ENCODE measurements at places on chromosomes 2 and 18.
A peak's percentile ranks its signal among the peaks of the same experiment; 100 is the strongest.

GRCh38 chr18:48167897-48168253 lies 237.4 kb upstream of the SMAD2 start:
- no peak for DNase-seq

- DNase-seq = no peak
Observed at GRCh38 chr2:231357931-231358330, 37.6 kb upstream of the B3GNT7 start.

DNA sequence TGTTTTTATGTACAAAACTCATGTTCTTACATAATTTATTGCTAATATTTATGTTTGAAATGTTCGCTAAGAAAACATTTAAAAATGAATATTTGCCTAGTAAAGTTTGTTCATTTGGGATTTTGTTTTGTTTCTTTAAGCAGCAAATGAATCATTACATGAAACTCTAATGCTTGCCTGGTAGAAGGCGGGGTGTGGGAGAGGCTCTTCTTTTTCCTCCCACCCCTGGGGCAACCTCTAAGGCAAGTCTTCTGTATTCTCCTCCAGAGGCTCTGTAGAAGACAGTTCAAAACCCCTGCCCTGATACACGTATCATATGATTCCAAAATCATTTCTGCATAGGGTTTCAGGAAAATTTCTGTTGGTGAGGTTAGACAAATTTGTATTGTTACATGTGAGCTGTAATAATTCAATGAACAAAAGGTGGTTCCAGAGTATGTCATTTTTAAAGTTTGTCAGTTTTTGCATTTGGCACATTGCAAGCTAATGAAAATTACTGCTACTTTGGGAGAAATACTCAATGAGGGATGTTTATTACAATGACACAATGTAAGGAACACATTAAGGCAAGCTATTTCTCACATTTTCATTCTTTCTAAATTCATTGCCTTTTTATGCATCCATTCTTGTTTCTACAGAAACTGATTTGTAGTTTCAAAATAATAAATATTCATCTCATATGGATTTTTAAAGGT lies 302.3 kb upstream of the UBE2E3 start:
- no peak for DNase-seq

DNA sequence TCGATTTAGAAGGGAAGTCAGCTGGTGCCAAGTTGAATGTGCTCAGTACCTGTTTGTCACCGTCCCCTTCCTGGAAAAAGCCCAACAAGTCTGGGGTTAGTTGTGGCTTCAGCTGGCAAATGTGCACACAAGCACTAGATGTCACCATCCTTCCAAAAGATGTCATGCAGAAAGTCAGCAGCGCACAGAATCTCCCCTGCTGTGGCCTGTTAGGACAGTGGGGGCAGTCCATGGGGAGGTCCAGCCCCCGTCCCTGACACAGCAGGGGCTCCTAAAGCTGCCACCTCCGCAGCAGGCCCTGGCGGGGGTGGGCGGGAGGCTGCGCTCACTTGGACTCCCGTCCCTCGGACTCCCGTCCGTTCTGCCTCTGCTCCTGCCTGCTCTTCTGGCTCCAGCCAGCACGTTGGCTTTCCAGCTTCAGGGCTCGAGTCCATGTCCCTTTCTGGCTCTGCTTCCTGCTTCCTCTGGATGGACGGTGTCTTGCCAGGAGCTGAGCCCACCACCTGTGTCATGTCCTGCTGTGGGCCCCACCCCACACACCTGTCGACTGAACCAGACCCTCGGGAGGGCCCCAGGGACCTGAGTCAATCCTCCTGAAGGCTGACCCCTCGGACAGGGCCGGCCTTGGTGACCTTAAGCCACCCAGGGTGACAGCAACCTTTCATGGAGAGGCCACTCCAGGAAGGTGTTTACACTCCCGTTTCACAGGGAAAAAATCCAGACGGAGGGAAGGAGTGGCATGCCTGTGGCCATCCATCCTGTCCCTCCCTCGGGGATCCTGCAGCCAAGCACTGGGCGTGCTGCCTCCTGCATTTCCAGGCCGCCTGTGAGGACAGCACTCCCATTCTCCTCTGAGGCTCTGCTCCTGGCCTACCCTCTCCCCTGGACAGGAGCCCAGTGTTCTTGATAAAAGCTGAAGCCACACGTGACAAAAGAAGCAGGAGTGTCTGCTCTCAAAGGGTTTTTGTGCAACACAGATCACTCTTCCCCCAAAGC lies 8.5 kb downstream of the RAB17 start:
- peak; percentile 86 for DNase-seq

GRCh38 chr18:70411307-70411706 lies 122.5 kb downstream of the SOCS6 start:
- no peak for DNase-seq

GRCh38 chr2:60524874-60525273 lies 28.6 kb downstream of the BCL11A start:
- DNase-seq = no peak

DNA sequence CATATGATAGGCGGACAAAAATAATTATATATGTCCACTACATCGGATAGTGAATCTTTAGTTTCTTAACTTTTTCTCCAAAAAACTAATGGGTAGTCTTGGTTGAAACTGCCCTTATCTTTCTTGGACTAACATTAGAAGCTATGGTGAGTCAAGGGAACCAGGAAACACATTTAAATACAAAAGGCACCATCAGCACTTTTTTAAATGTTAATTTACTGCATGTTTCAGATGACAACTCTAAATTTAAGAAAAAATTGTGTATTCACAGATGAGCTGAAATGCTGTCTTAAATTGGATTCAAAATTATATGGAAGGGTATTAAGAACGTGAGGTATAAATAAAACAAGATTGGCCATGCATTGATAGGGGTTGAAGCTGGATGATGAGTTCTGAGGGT lies 75.6 kb upstream of the CERS6 start:
- no peak for DNase-seq

GRCh38 chr2:46493971-46494250 lies 14.5 kb downstream of the TMEM247 start:
- DNase-seq = no peak

- no peak for DNase-seq
Observed at GRCh38 chr2:113376913-113377445, 60.5 kb upstream of the ZNG1B start.

- no peak for DNase-seq
Observed at GRCh38 chr2:109102588-109103233, 26.3 kb upstream of the SH3RF3 start.

DNA sequence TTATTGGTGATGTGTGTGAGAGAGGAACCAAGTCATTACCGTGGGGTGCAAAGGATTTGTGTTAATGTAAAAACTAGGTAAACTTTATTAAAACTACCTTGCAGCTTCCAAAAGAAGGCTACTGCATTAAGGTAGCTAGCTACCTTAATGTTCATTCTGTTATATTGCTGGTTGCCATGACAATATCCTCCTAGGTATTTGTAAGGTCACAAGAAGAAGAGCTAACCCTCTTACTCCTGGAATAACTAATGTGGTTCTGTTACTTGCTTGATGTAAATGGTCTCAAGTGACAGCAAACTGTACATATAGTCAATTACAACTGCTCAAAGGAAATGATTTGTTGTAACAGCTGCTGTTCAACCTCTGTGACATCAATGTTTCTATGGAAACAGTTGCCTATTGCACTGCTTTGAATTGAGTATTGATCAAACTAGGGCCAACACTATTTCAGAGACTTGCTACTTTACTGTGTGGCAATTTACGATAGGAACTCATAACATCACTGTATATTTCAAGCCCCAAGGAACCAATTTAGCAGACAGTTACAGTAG lies 319.8 kb upstream of the HNRNPA3 start:
- no peak for DNase-seq

DNA sequence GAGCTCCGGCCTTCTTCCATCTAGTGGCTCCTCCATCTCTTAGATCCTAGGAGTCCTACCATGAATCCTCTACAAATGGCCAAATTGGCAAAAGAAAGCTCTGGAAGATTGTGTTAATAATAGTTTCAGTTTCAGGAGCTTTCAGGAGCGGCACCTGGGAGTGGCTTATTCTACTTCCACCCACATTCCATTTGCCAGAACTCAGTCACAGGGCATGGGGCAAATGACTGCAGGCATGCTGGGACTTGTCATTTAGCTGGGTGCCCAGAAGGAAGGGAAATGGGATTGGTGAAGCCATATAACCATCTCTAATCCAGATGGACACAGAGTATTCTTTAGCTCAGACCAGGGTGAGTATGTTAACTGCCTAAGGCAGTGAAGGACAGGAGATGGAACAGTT lies 3.6 kb upstream of the LRATD1 start:
- no peak for DNase-seq

- DNase-seq = peak; percentile 22
Observed at GRCh38 chr2:65075605-65076344, 19.6 kb downstream of the CEP68 start.

- no peak for DNase-seq
Observed at GRCh38 chr2:37869304-37869703, 55.8 kb upstream of the RMDN2 start.

DNA sequence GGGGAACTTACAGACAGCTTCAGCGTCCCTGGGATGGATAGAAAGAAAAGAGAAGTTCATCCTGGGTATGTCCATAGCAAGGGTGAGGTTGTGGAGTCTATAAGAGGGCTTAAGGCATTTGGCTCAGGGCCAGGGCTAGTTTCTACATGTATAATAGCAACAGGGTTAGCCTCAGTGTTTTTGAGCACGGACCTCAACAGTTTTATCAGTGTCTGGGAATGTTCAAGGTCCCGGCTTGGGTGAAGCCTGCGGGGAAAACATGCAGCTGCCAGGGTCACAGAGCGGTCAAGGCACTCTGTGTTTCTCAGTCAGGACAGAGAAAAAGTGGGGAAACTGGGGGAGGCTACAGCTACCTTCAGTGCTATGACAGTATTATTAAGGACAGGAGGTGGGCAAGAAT lies 427.7 kb upstream of the HS6ST1 start:
- no peak for DNase-seq

- no peak for DNase-seq
Observed at GRCh38 chr2:605674-606608, 71.3 kb downstream of the TMEM18 start.

DNA sequence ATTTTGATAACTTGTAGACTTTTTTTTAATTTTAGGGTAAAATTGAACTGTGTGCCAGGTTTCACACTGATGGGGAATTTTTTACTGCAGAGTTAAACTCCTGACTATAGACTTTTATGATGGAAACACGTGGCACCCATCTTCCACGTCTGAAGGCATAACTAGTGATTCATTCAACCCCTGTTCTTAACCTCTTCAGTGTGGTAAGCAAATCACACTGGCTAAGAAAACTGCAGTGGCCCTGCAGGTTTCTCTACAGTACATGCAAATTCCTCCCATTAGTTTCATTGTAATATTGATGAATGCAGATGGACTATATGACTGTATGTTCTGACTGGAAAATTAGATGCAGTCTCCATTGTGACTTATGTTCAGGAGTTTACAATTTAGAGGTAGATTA lies 47.2 kb downstream of the SMAD4 start:
- no peak for DNase-seq

DNA sequence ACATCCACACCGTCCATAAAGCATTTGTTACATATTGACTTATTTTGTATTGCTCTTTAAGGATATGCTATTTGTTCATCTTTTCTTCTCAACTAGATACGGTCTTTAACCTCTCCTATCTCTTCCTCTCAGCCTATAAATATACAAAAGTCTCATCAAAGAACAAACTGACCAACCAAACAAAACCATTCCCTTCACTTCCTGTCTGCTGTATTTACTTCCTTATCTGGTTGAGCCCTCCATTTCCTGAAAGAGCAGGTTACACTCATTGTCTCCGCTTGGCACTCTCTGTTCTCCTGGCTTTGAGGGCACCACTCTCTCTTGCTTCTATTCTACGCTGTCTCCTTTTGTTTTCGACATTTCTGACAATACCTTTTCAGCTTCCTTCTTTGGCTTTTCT lies 431.9 kb upstream of the TCF4 start:
- DNase-seq = no peak

DNA sequence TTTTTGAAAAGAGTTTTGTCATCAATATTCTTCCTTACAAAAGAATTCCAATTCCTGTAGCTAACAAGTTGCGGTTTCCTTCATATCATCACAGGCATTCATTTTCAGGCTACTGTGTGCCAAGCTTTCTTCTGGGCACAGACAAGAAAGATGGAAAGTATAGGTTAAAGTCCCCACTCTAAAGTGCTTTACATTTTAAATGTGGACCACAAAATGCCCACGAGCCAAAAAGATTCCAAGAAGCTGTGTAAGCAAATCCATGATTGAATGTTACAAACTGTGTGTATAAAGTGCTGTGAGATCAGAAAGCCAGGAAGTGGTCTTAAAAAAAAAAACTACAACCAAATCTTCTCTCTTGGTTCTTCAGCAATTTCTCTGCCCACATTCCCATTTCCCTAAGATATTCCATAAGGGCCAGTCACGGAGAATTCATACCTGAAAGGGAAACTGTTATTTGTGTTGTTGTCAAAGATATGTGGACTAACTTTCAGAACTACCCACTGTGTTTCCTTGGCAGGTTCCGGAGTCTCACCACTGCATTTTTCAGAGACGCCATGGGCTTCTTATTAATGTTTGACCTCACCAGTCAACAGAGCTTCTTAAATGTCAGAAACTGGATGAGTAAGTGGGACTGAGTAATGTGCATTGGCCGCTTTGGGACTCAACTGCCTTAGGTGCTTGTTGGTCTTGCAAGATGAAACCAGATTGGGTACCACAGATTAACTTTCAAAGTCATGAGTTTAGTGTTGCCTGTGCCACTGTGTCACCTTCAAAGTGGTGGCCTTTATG lies 55.7 kb downstream of the RAB27B start:
- DNase-seq = no peak

GRCh38 chr2:101195871-101196661 lies 44.9 kb upstream of the TBC1D8 start:
- DNase-seq = no peak

GRCh38 chr2:157592374-157592773 lies 36.3 kb downstream of the ACVR1C start:
- no peak for DNase-seq

GRCh38 chr2:225041851-225042799 lies at the start of gene DOCK10:
DOCK10 (minus strand) TSS chr2:225042468; CDS start chr2:225042374, 94 bp downstream.
- DNase-seq = peak; percentile 87

GRCh38 chr2:97701186-97701585 lies 12.2 kb upstream of the ZAP70 start:
- DNase-seq = no peak

DNA sequence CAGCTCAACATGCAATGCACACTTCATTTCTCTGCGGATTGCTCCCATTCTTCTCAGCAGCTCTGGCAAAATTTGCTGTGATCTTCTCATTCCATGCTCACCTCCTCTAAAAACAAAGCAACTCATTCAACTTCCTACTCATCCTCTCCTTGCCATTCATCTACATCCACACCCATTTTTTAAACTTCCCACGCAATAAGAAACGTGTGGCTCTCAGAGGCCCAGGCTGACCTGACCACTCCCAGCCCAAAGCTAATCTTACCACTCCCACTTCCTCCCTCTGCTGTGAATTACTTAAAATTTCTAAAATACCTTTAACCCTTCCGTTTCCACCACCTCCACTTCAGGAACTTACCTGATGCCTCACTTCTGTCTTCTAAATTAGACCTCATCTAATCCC lies 15.2 kb downstream of the ABCB11 start:
- DNase-seq = no peak

GRCh38 chr2:128776461-128777195 lies 458.0 kb upstream of the HS6ST1 start:
- DNase-seq = no peak

GRCh38 chr2:120395221-120396012 lies 49.5 kb downstream of the INHBB start:
- DNase-seq = no peak
